GM10248 (cell line): ENCODE measurements at places on chromosomes 7 and 10.

- no peak for DNase-seq
Measured at GRCh38 chr10:119355930-119356329, 148.6 kb downstream of the GRK5 start.

DNA sequence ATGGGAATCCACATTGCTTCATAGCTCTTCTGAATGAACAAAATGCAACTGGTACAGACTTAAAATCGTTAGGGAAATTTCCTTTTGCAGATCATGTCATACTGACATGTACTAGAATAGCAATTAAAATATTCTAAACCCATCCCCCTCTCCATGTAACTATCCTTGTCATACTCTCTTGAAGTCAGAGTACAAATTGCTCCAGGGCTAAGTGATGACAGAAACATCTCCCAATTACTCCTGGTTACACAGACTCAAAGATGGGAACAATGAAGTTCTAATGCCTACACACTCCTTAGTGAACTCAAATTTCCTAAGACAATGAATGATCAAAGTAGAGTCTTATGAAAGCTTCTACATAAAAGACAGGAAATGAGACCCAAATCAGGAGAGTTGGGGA lies 87.2 kb downstream of the PDE1C start:
- DNase-seq = no peak

- no peak for DNase-seq
Measured at GRCh38 chr7:71625545-71625944, 493.6 kb downstream of the GALNT17 start.

GRCh38 chr7:98902523-98902922 lies 24.2 kb downstream of the TRRAP start:
- no peak for DNase-seq

GRCh38 chr10:87552248-87552929 lies 47.7 kb downstream of the MINPP1 start:
- no peak for DNase-seq

DNA sequence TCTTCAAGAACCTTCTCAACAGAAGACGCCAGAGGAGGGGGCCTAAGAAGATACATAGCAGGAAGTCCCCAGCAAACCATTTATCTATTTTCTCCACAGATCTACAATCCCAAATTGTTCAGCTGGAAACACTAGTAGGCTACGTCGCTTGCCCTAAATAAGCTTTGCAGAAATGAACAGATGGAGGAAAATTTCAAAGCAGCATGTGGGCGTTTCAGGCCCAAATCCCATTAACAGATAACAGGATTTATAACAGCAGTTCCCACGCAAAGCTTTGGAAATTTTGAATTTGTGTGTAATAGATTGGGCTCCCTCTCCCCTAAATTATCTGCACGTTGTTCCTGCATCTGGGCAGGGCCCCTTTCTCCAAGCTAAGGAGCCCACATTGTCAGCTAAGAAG lies 60.6 kb upstream of the FRMD4A start:
- no peak for DNase-seq

DNA sequence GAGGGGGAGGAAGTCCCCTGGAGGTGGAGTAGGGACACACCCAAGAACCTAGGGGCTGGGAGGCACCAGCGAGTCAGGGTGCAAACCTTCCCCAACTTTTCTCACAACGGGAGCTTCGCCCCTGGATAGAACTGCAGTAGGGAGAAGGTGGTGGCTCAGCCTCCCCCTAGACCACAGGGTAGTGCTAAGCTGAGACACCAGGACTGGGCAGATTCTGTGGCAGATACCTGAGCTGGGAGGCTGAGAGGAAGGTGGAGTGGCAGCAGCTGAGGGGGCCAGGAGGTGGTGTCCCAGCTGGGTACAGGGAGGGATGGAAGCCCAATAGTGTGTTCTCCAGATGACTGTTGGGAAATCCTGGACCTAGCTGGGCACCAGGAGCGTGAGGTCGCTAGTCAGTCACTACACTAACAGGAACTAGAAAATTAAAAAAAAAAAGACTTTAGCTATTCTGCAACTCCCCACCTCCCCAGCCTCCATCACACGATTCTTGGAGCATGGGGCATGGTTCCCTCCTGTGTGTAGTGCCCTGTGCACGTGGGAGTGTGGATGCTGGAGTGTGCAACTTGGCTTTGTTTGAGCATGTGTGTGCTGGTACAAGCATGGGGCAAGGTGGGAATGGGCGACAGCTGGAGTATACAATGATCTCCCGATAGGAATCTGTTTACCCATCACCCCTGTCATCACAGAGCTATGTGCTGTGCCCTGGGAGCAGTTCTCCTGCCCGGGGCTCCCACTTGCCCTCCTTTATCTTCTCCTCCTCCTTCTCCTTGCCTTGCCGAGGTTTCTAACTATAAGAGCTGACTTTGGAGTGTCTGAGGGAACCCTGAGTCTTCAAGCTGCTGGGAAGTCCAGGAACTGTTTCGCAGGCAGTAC lies 8.8 kb upstream of the TRPV6 start:
- no peak for DNase-seq

GRCh38 chr7:123485187-123485586 lies 49.2 kb downstream of the IQUB start:
- DNase-seq = no peak

DNA sequence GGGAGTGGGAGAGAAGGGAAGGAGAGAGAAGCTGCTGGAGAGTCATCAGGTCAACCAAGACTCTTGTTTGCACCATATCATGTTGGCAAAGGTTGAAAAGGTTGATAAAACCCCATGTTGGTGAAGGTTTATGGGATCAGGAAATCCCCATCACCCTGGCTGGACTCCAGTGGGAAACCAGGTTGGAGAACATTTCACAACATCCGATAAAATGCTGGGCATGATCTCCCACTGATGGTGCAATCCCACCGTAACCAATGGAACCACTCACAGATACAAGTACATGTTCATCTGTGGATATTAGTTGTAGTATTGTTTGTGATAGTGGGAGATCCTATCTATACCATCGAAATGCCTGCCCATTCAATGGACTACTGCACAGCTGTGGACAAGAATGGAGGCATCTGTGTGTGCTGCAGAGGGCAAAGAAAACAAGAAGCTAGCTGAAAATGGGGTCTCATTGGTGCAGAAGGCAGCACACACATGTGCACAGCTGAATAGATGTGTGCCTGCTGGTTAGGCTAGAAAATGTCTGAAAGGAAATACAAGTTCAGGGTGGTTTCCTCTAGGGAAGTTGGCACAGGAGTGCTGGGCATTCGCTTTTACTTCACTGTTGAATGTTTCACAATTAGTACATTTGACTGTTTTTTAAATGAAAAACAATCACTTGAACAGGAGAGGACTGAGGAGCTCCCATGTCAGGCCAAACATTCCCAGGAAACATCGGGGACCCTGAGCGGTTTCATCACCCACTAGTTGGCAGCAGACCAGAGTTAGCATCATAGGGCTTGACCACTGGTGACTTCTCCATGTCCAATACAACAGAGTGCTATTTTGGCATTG lies 80.4 kb upstream of the MGMT start:
- no peak for DNase-seq

DNA sequence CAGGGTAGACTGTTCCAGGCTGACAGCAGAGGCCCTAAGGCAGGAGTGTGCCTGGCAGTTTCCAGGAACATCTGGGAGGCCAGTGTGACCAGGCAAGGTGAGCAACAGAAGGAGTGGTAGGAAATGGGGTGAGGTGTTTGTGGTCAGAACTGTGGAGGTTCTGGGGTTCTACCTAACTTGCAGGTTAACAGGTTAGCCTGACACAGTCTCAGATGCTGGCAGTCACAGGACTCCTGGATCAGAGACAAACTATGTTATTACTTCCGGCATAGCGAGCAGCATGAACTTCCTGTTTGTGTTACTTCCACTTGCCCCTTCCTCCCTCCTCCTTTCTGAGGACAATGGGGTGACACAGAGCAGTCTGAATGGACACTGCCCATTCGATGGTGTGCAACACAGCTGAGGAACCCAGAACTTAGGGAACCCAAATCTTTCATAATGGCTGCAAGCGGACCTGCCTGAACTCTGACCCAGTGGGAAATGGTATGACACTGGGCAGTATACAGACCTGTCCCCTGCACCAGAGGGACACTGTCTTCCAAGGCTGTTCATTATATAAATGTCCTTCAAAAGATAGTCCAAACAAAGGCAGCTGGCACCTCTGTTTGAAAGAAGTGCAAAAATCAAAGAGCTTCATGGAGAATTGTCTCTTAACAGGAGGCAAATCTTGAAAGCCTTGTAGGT lies 3.9 kb upstream of the SAR1A start:
- no peak for DNase-seq

DNA sequence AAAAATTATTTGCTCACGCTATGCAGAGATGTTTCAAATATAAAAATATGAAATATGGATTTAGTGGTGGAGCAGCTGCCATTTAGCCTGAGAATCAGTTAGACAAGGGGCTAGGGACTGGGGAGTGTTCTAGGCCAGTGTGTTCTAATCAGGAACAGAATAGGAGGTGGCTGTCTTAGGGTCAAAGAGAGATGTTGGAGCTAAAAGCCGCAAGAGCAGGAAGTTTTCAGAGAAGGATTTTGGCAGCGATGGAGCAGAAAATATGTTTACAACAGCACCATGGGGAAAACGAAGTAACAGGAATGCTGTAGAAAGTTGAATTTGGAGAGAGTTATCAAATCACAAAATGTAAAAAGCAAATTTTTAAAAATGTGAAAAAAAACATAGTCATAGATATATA lies 314.0 kb upstream of the SEMA3A start:
- DNase-seq = no peak

DNA sequence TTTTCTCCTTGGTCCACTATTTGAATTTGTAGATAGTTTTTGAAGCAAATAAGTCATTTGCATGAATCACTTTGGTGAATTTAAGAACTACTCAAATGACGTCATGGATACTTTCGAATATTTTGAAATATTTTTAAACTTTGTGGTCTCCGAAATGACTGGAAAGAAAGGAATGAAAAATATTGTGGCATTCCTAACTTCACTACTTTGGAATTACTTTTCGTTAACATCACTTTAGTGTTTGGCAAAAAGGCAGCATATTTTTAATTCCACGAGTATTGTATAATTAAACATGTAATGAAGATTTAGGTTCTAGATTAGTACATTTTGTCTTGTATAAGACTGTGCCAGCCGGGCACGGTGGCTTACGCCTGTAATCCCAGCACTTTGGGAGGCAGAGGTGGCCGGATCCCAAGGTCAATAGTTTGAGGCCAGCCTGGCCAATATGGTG lies 35.3 kb upstream of the ZRANB1 start:
- no peak for DNase-seq

- no peak for DNase-seq
Measured at GRCh38 chr7:14988941-14989340, 86.4 kb upstream of the DGKB start.

- no peak for DNase-seq
Measured at GRCh38 chr7:24403557-24403956, 119.6 kb downstream of the NPY start.

DNA sequence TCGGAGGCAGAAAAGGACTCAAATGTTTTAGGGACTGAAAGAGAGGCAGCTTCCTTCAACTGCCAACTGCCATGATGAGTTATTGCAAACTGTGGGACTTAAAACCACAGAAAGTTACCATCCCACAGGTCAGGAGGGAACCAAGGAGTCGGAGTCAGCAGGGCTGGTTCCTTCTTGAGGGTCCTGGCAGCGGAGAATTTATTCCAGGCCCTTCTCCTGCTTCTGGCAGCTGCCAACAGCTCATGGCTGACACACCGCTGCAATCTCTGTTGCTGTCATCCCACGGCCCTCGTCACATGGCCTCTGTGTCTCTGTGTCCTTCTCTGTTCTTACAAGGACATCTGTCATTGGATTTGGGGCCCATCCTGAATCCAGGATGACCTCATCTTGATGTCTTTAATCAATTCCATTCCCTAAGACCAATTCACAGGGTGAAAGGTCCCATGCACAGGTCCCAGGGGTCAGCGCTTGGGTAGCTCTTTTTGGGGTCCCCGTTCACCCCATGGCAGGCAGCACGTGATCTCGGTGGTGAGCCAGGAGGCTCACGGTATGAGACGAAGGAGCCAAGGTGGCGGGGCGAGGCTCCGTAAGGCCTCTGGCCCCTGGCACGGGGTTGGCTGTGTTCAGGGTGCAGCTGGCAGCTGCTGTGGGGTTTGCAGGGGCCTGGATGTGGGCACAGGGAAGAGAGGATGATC lies 27.4 kb upstream of the PSMG3 start:
- no peak for DNase-seq

DNA sequence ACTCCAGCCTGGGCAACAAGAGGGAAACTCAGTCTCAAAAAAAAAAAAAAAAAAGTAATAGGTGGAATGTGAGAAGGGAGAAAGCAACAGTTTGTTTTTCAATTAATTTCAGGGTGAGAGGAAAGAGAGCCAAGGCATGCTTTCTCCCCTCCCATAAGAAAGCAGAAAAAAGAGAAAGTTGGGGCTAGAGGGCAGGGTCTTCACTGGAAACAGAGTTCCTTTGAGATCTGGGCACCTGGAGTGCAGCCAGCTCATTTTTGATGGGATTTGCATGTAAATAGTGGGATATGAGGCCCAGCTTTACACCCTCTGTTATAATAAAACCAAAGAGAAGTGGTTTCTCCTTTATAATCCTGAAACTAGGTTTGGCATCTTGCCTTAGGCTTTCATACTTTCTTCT lies 13.8 kb upstream of the STOX1 start:
- DNase-seq = no peak

- no peak for DNase-seq
Measured at GRCh38 chr10:74342991-74343390, 192.0 kb downstream of the ADK start.

DNA sequence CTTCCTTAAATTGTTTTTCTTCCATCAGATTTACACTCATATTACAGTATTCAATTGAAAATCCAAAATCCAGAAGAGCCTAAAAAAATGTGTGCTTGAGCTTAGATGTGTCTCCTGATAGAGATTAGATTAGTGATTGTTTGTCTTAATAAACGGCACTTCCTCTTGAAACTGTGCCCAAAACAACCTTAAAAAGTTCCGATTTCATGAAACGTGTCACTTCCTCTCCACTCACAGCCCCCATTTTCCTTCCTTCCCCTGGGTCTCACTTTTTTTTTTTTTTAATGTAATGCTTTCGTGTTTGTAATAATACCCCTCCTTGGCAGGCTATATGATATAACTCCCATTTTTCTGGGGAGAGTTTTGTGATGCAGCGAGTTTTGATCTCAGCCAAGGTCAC lies 114.8 kb upstream of the ADO start:
- DNase-seq = no peak

DNA sequence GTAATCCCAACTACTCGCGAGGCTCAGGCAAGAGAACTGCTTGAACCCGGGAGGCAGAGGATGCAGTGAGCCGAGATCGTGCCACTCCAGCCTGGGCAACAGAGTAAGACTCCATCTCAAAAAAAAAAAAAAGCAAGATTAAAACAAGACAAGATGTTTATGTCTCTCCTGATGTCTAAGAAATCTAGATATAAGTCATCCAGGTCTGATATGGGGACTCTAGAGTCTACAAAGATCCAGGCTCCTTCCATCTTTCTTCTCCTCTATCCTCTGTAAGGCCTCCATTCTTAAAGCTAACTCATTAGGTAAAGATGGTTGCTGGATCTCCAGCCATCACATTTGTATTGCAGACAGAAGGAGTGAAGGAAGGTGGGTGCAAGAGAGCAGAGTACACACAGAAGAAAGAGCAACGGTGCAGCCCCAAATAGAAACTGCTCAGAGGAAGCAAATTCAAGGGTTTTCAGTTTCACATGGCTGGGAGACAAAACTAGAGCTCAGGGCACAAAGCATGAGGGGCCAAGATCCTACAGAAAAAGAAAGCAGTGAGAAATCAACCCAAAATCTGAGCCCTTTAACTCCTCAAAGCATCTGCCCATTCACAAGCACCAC lies 57.6 kb downstream of the USP6NL start:
- peak; percentile 56 for DNase-seq
